ENCODE measurements at places on chromosomes 5 and 9.

DNA sequence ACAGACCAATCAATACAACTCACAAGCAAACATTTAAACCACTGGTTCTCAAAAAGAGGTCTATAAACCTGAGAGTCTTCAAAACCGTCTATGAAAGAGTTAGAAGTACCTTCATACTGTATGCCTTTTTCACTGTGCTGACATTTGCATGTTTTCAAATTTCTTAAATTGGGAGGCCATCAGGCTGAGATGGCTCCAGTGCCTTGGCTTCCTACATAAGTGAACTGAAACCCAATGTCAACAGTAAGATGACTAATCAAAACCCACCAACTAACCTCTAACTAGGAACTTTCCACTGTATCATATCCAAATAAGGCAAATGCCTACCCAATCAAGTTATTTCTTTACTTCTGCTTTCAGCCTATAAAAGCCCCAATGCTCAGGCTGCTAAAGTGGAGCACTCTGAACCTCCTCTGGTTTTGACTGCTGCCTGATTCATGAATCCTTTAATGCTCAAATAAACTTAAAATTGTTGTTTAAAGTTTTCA is 35.1 kb downstream of the FAM13B start:
- DNase-seq, result no peak

DNA sequence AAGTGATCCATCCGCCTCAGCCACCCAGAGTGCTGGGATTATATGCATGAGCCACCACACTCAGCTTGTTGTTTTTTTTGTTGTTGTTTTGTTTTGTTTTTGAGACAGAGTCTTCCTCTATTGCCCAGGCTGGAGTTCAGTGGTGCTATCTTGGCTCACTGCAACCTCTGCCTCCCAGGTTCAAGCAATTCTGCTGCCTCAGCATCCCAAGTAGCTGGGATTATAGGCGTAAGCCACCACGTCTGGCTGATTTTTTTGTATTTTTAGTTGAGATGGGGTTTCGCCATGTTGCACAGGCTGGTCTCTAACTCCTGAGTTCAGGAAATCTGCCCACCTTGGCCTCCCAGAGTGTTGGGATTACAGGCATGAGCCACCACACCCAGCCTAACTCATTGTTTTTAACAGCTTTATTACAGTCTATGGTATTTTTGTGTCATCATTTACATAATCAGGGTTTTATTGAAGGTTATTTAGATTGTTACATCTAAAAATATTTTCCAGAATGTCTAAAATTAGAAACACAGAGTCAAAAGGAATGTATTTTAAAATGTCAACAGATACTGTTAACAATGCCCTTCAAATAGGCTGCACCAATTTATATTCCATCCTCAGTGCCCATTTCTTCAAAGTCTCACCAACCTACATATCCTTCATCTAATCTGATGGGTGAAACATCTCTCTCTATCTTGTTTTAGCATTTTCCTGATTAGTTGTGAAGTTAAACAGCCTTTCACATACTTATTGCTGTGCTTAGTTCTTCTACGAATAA is 18.6 kb downstream of the KIF3A start:
- DNase-seq, result no peak

DNA sequence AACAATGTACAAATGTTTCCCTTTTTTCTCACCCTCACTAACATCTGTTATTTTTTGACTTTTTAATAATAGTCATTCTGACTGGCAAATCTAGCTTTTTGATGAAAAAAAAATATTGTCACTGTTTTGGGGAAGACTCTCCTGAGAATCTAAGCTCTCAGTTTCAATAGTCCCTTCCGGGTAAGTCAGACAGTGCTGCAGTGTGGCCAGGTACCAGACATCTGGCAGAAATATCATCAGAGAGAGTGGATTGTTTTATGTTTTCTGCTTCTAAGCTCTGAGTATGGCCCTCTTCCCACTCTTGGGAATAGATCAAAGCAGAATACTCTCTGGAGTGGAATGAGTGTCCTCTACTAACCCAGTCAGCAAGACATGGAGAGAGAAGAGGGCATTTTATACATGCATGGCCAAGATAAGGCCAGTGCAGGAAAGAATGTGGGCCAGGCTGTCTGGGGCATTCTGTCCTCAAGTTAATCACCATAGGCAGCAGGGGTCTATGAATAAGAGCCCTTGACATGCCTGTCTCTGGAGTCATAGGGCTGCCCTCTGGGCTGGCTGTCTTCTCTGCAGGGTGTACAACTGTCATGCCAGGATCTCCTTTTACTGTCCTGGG is 38.5 kb upstream of the OR2S2 start:
- DNase-seq, result no peak

DNA sequence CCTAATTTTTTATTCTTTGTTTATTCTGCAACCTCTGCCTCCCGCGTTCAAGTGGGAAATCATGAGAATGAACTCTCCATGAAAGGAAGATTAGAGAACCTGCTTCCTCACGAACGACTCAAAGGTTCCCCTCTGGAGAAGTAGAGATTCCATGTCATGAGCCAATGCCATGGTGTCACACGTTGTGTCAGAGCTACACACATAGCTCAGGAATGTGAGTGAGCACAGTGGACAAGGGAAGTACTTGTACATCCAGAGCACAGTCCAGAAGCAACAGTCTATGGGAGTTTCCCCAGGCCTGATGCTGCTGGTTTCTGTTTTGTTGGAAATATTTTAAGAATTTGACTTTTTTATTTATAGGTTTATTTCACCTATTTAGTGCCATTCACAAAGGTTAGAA is 26.8 kb upstream of the PPP2CA start:
- peak; percentile 66 for DNase-seq

- DNase-seq, result no peak
Observed at GRCh38 chr5:76874088-76874581, 24.3 kb downstream of the S100Z start.

GRCh38 chr5:142669477-142669876 is 16.4 kb downstream of the FGF1 start:
- DNase-seq, result no peak

GRCh38 chr9:112299514-112299913 is 33.9 kb downstream of the PTBP3 start:
- DNase-seq, result no peak

DNA sequence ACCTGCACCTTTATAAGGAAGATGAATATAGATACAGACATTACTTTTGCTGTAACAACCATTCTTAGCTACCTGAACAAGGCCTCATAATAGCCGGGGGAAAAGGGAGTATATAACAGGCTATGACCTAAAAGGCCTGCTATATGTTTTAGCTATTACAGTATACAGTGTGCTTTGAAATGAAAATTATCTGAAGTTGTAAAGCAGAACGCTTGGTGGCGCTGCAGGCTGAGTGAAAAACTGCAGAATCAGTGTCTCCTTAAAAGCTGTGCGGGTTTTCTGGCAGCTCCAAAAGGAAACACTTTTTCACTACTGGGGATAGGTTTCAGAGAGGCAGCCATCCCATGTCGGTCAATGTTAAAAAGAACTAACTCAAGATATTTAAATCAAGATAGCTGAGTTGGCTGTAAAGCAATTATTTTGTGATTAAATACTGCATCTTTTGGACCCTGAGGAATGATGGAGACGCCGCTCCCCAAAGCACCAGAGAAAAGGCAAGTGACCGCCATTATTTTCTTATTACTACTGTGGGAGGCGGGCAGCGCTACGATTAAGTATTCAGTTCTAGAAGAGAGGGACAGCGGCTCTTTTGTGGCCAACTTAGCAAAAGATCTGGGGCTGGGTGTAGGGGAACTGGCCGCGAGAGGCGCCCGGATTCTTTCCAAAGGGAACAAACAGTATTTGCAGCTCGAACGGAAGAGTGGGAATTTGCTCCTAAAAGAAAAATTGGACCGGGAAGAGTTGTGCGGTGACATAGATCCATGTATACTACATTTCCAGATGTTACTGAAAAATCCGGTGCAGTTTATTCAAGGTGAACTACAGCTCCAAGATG is 5.9 kb downstream of the PCDHB6 start:
- DNase-seq, result no peak
